ENCODE measurements at places on chromosomes 7 and 10. TPM values are rescaled to one million over a fixed set of nuclear protein-coding genes. Genes with fewer than 3 reads are reported as not detected.

GRCh38 chr10:27624941-27625340 is 120.7 kb downstream of the MKX start:
- DNase-seq = no peak
- no peaks in the 10 kb centered on the region for H3K27me3 ChIP-seq
- no peak overlapping the region for H3K27ac ChIP-seq

DNA sequence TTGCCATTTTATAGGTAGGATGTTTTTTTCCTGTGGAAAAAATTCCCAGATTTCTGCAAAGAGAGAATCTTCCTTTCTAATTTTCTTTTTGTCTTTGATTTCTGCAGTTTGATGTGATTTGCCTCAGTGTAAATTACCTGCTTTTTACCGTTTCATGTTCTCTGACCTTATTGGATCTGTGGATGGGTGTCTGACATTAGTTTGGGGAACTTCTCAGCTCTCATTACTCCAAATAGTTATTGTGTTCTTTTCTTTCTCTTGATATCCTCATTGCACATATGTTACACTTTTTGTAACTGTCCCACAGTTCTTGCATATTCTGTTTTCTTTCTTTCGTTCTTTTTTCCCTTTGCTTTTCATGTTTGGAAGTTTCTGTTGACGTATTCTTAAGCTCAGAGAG is 28.5 kb downstream of the NACAD start:
- H3K4me3 ChIP-seq = no peak overlapping the region
- H3K27ac ChIP-seq = no peak overlapping the region
- peaks cover 27% of the 10 kb centered on the region for H3K4me1 ChIP-seq
- no peak for DNase-seq

DNA sequence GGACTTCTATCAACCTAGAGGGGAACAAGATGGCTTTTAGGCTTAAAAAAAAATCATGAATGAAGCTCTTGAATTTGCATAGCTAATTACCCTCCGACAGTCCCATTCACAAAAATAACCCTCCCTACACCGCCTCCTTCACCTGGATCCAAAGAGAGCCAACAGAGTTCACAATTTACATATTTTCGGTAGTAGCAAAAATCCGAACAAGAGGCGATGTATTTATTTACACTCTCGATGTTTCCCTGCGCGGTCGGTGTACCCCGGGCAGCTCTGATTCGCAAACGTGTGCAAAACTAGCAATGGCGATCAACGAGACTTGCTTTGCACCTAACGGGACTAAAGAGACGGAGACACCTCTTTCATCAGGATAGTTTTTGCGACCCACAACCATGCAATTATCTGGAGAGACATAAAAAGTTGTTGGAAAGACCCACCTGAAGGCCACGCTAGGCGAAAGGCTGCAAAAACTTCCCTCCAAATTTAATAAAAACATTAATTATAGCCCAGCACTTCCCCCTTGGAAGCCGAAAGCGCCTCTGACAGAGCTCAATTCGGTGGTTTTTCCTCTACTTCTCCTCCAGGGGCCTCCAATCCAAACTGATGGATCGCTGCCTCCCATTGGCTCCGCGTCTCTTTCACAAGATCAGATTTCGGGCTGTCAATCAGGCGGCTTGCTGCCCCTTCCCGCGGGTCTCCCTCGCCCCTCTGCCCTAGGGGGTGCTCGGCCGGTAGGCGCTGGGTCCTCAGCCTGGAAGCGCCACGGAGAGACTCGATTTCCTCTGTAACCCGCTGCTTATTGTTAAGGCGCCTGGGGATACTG is at the start of gene ETV1:
ETV1 (minus strand) TSS at position 541 of the 823 bp plus-strand sequence. CDS start 614 bp downstream, outside the sequence.
- no peaks in the 10 kb centered on the region for H3K36me3 ChIP-seq
- peak within 1 kb of the TSS; percentile 40 for H3K4me3 ChIP-seq
- H3K27ac ChIP-seq = no peak within 1 kb of the TSS
- peaks cover 31% of the 10 kb centered on the region for H3K27me3 ChIP-seq

GRCh38 chr10:121788115-121788514 is 139.7 kb downstream of the ATE1 start:
- H3K27ac ChIP-seq = no peak overlapping the region
- no peak for DNase-seq
- peaks cover 2% of the 10 kb centered on the region for H3K36me3 ChIP-seq
- no peak overlapping the region for H3K4me3 ChIP-seq
- no peaks in the 10 kb centered on the region for H3K4me1 ChIP-seq

INA gene
- total RNA-seq = not detected

Data from natural killer cell (primary cell).